CD4-positive, alpha-beta T cell (primary cell): ENCODE measurements at places on chromosomes 1 and 21.

DNA sequence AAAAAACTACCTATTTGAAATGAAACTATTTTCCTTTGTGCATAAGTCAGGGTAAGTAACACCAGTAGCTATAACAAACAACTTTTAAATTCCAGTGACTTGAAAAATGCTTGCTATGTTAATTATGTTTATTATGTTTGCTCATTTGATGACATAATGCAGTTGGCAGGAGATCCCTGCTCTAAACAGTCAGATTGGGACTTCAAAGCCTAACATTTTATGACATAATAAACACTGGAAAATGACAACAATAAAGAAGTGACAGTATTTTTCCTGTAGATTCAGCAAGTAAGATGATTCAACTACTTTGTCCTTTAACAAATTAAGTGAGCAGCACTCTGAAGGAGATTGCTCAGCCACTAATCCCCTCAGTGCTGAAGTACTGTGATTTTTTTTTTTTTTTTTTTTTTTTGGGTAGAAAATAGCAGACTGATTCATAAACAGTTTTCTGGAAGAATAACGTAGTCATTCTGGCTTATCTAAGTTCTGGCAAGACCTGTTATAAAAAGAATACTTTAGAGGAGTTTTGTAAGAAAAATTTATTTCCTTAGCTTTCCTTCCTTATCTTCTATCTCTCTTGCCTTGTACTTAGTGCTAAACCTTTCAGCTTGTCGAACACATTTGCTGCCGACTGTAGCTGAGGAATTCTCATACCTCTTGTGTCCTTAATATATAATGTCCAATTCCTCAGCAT lies 207.2 kb downstream of the PTGER3 start:
- no peak for DNase-seq

- DNase-seq = peak; percentile 59
These were observed 147.8 kb downstream of the TOMM20 start for GRCh38 chr1:234980645-234981396.

DNA sequence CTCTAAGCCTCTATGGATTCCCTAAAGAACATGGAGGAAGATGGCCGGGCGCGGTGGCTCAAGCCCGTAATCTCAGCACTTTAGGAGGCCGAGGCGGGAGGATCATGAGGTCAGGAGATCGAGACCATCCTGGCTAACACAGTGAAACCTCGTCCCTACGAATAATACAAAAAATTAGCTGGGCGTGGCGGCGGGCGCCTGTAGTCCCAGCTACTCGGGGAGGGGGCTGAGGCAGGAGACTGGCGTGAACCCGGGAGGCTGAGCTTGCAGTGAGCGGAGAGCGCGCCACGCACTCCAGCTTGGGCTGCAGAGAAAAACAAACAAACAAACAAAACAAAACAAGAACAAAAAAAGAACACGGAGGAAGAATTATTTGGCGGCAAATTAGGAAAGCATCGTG lies 5.8 kb upstream of the ZNF326 start:
- DNase-seq = no peak

DNA sequence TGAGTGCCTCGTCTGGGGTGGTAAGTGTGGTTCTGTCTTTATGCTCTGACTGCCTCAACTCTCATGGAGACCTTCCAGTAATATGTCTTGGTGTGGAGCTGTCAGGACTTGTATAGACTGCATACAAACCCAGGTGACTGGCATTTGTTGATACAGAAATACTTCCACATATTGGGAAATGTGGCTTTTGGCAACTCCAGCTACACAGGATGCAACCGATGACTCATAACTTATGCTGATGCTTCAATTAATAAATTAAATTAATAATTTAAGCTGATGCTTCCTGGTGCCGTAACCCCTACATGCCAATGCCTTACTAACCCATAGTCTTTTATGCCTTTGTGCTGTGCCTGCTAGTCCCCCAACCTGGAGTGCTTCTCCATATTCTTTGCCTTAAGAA lies 72.3 kb upstream of the ARTN start:
- DNase-seq = no peak

DNA sequence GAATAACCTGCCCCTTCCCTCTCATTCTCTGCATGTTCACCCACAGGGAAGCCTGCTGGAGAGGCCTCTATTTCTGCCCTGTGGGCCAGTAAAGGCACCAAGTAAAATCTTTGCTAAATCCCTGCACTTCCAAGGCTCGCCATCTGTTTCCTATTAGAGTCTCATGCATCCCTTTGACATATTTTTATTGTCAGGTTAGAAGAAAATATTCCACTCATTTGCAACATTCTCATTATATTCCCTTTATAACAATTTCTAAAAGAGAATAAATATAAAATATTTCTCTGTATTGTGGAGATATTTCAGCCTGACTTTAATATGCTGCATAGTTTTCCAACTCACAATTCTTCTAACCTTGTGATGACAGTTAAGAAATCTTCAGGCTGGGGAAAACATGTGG lies 340.4 kb upstream of the VAMP3 start:
- DNase-seq = no peak

DNA sequence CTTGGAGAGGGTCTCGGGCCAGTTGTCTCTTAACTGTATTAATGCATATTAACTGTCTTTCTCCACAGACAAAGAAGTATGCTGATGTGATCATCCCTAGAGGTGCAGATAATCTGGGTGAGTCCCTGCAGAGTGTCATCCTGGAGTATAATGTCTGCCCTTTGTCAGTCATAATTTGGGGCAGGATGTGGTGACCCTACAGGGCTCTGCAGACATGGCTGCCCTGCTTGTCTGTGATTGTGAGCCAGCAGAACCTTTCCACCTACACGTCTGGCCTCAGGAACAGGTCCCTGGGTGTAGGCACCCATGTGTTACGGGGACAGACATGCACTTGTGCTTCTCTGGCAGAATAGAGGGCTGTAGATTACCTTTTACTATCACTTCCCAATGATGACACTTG lies 78.4 kb downstream of the UCK2 start:
- no peak for DNase-seq

DNA sequence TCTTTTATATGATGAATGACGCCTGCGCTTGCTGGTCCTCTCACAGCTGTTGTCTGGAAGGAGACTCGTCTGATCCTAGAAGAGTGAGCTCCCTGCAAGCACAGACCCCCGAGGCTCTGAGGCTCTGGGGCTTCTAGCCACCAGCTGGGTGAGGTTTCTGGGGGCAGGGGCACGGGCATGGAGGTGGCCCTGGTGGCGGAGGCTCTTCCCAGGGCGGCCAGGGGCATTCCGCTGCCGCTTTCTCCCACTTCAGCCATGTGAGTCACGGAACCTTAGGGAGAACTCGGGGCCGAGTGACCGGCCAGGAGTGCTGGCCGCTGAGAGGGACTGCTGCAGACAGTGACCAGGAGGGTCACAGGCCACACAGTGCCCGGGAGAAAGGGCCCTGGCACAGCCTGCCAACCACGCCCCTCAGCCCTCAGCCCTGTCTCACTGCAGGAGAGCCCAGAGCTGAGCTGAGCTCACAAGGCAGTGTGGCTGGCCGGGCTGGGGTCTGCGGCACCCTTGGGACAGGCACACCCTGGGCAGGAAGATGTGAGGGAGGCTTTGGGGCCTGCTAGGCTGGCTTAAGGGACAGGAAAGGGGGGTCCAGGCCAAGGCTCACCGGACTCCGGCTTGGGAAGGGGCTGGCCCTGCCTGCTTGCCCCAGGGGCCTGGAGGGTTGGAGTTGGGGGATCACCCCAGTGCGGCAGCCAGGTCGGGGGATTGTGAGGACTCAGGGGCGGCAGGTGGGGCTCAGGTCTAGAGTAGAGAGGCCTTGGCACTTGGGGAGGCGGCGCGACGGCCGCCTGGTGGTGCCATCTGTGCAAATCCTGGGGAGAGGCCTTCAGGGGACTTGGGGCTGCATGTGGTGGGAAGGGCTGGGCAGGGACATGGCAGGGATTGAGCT lies 35.7 kb downstream of the MORN1 start:
- DNase-seq = no peak

GRCh38 chr1:152673016-152673415 lies 2.1 kb upstream of the LCE2C start:
- DNase-seq = no peak

DNA sequence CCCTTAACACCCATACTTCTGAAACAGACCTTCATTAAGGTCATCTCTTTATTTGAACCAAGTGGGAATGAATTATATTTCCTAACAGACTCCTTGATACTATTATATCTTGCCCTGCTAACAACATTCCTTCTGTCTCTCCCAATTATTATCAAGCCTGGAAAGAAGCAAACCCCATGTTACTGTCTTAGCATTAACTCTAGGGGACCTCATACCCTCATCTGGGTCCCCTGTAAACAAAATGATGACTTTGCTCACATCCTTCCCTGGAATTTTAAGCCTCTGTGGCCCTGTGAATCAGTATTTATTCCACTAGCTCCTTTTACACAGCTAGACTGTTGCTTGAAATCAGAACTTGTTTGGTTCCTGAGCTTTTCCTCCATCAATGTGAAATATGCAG lies 38.3 kb upstream of the BCL10 start:
- no peak for DNase-seq

GRCh38 chr1:59025898-59026426 lies 242.1 kb upstream of the JUN start:
- no peak for DNase-seq

GRCh38 chr1:203858055-203858454 lies 3.3 kb upstream of the SNRPE start:
- DNase-seq = no peak

- no peak for DNase-seq
These were observed 7.9 kb upstream of the HCRTR1 start for GRCh38 chr1:31609514-31610118.

- no peak for DNase-seq
These were observed 381.7 kb upstream of the VAMP3 start for GRCh38 chr1:7389201-7389905.

DNA sequence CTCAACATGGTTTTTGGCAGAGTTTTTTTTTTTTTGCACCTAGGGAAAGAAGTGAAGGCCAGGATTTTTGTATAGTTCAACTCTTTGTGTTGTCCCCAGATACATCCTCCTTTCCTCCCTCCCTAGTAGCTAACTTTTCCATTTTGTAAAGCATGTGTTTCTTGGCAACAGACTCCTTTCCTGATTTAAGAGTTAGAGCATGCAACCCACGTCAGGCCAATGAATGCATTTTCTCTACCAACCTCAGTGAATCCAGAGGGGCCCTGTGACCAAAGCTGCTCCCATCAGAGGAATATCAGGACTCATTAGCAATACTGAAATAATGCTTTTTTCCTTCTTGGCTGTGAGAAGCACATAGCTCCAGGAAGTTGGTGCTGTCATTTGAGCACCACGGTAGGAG lies 287.2 kb downstream of the LMO4 start:
- DNase-seq = no peak

GRCh38 chr1:37038227-37039093 lies 4.1 kb upstream of the GRIK3 start:
- no peak for DNase-seq
